Upper lobe of right lung (tissue), 1 donor: ENCODE measurements at places on chromosomes 12 and 14. TPM values are rescaled to one million over a fixed set of nuclear protein-coding genes. Genes with fewer than 3 reads are reported as not detected.

- peak; percentile 86 for DNase-seq
Measured at GRCh38 chr12:121800694-121801594, 2.9 kb upstream of the SETD1B start.

The FZD10 gene
- 0.84 TPM for total RNA-seq

The SLC25A29 gene
- 104 TPM for total RNA-seq

- DNase-seq, result no peak
Measured at GRCh38 chr12:3496957-3497356, 6.0 kb downstream of the PRMT8 start.

The CMKLR1 gene
- 29.1 TPM for total RNA-seq

DNA sequence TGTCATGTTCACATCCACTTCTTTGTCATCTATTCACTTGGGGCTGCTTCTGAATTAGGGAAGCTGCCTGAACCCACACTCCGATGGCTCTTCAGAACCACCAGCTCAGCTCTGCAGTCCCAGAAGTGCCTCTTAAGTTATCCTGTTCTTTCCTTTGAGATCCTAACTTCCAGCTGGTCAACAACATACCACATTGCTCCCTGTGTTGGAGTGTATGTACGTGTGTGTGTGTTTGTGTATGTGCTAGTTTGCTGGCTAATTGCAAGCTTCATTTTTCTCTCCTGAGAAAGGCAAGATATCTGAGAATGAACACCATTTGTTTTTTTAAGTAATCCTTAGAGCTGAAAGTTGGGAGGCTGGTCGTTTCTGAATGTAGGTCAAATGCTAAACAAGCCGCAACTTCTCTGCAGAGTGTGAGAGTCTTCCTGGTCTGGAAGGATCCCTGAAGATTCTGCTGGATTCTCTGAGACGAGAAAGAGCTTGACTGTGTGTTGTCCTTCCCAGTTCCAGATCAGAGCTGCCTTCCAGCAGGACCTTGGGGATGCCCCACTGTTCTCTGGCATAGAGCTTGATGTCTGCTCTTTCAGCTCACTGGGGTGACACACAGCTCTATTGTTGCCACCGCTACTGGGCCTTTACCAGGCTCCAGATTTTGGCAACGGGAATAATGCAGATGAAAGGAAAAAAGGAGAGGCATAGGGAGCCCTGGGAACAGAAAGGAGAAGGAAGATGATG is 839 bp downstream of the GSG1 start:
- DNase-seq, result no peak

- no peak for DNase-seq
Measured at GRCh38 chr14:61337893-61338292, 16.5 kb downstream of the PRKCH start.

The DEPDC4 gene
- 0.61 TPM for total RNA-seq

The YARS2 gene
- 10.9 TPM for total RNA-seq
